ENCODE measurements at places on chromosomes 6 and 20.

GRCh38 chr6:125829433-125829832 is 38.7 kb downstream of the NCOA7 start:
- no peak for DNase-seq

DNA sequence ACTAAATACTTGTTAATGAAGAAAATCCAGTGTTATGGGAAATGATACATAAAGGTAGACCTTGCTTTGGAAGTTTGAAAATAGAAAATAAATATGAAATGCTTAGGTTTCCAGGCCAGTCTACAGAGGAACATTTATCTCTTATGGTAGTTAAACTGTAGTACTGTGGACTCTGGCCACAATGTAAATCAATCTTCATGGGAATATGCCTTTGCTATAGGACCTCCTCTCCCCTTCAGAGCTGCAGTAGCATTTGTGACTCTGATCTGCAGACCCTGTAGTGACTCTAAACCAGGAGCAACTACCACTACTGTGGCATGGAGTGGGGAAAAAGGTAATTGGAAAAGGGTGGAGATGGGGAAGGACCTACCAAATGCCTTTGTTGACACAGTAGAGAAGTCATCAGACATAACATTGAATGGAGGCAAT is 4.5 kb downstream of the HSPA1A start:
- DNase-seq = no peak

DNA sequence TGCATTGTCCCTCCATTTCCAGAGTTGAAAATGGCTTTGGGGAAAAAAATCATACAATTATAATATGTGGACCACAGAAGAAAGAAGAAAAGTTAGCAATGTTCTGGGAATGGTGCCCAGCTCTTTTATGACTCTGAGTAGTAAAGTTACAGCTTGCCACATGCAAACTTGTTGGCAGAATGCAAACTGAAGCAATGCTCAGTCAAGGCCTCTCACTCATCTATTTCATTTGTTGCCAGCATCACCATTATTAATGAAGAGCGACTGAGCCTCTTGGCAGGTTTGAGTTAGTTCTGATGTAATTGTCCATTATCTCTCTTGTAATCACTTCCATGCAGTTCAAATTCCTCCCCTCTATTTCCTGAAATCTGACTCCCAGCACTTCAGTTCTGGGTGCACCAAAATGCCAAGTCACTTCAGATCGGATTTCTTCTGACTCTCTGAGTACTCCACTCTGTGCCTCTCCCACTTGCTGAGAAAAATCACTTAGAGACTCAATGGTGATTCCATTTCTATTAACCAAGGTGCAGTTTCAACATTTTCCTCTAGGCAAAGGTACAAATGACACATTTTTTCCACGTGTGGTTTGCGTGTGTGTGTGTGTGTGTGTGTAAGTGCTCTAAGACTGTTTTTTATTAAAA is 154.4 kb upstream of the STMND1 start:
- DNase-seq = no peak

DNA sequence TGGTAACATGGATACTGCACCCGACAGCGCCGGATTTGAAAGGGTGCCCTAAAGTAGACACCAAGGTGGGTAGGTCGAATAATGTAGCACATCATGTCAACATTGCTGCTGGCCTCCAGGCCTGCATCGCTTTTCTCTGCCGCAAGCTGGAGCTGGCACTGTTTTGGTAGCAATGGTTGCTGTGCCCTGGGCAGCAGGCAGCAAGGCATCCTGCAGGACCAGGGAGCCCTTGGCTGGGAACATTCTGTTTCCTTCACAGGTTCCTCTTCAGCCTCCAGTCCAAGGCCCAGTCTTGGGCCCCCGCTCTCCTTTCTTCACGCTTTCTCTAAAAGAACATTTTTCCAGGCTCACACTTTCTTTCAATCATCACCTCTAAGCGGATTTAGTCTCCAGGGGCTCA is 365.8 kb upstream of the JARID2 start:
- no peak for DNase-seq

- DNase-seq = no peak
Observed at GRCh38 chr6:24565196-24565595, 70.4 kb downstream of the ALDH5A1 start.

DNA sequence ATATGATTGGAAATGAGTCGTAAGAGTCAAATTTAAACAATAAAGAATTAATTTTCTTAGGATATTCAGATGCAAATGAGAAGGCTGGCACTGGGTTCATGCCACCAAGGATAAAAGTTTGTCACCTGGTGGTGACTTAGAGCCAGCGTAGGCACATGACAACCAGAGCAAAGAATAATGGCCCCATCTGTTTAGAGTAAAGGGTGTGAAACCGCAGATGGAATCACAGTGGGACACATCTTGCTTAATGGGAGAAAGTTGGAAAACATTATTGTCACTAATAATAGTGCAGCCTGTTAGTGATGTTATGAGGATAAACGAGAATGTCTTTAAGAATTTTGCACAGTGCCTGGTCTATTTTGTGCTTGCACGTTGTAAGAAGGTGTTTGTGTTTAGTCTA is 727.8 kb downstream of the QKI start:
- DNase-seq = no peak

DNA sequence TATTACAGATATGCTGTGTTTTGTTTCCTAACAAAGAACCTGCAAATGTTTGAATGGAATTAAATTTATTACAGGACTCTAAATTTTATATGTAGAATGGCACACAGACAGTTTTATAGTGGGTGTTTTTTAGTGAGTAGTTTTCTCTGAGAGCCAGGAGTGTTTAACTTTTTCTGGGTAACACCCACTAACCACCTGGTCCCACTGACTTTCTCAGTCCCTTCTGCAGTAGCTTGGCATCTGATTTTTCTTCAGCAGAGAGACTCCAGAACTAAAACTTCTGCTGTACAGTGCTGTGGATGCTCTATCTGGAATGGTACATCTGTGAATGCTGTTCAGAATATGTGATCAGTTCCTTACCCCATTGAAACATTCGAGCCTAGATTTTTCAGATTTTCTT is 6.3 kb downstream of the YWHAB start:
- DNase-seq = no peak

DNA sequence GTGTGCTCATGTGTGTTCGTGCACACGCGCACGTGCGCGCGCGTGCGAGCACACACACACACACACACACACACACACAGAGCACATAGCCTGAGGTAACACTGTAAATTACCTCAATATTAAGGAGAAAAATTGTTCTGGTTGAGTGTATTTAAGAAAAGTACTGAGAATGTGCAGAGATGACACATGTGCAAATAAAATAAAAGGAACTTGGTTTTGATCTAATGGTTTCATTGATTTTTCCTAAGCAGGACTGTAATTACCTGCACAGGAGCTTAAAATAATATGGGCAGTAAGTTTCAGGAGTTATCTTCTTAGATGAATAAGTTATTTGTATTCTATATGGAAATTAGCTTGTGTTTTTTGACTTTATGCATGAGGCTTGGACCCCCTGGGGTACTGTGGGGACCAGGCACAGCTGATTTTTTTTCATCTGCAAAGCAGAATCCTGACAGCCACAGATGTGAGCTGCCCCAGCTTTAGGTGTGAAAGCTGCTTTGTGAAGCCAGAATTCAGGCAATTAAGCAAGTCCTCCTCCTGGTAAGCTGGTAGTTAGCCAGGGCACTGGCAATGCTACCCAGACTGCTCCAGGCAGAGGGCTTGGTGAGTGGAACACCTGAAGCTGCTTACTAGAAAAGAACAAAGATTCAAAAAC is 1040.6 kb upstream of the CITED2 start:
- no peak for DNase-seq

GRCh38 chr6:126123226-126123625 is 136.9 kb downstream of the TRMT11 start:
- no peak for DNase-seq

- no peak for DNase-seq
Observed at GRCh38 chr6:3798055-3798919, 46.8 kb upstream of the PXDC1 start.

- no peak for DNase-seq
Observed at GRCh38 chr6:5072440-5072839, 12.7 kb upstream of the PPP1R3G start.

DNA sequence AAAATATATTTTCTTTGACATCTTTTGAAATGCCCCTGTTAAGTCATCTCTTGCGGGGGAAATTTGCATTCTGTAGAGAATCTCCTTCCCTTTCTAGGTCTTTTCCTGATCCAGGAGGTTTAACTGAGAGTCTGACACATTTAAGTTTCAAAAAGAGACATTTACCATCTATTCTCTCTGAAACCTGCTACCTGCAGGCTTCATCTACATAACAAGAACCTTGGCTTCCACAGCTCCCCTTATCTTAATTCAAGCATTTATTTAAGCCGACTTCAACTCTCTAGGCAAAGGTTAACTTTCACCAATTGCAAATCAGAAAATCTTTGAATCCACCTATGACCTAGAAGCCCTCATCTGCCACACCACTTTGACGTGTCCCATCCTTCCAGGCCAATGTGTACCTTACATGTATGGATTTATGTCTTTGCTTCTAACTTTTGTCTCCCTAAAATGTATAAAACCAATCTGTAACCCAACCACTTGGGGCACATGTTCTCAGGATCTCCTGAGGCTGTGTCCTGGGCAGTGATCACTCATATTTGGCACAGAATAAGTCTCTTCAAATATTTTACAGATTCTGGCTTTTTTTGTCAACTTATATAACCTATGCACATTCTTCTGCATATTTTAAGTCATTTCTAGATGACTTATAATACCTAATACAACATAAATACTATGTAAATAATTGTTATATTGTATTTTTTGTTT is 666.7 kb downstream of the UTRN start:
- DNase-seq = no peak

- DNase-seq = no peak
Observed at GRCh38 chr6:109339906-109340678, 42.2 kb downstream of the CD164 start.

- no peak for DNase-seq
Observed at GRCh38 chr6:54697424-54697823, 149.1 kb upstream of the FAM83B start.

DNA sequence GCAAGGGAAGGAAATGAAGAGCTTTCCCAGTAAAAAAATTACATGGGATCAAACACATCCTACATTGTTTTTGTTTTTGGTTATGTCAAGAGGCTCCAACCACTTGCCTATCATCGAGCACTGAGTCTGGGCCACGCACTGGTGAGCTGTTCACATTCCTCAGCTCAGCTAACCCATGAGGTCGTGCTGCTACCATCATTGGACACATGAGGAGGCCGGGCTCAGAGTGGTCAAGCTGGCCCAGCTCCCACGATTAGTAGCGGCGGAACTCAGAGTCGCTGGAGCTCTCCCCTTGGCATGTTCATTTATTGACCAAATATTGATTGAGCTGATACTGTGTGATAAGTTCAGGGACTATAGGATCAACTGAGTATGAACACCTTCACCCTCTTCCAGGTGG is 164.9 kb downstream of the CDH26 start:
- no peak for DNase-seq

GRCh38 chr6:144856622-144857021 is 571.5 kb downstream of the UTRN start:
- DNase-seq = no peak

GRCh38 chr20:32201296-32201976 is 6.1 kb downstream of the PLAGL2 start:
- DNase-seq = no peak

- no peak for DNase-seq
Observed at GRCh38 chr6:3546121-3546520, 89.3 kb upstream of the SLC22A23 start.

GRCh38 chr6:38518511-38519304 is 121.0 kb downstream of the BTBD9 start:
- no peak for DNase-seq
